WTC11 (cell line): ENCODE measurements at places on chromosomes 1 and 21.

- DNase-seq: peak; percentile 98
Observed at GRCh38 chr1:203795441-203796235, at the start of the genes ZBED6 and ZC3H11A. ZBED6 (plus strand) TSS chr1:203795623; CDS start chr1:203797523, 1,900 bp downstream. ZC3H11A (plus strand) TSS chr1:203795623; CDS start chr1:203817071, 21,448 bp downstream.

DNA sequence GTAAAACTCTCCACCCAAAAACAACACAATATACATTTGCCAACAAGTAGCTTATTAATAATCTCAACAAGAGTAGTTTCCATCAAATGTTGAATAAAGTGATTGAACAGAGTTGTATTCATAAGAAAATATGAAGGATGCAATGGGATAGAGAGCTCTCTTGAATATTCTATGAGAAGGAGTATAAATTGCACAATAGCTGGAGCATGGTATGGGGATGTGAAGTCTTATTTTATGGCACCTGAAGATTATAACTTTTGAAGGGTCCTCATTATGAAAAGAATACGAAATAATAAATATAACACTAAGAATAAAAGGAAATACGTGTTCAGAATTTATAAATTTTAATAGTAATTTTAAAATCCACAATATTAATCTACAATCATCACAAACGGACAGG is 1415.1 kb downstream of the KCNT2 start:
- no peak for DNase-seq

GRCh38 chr1:55215194-55216021 is at the start of gene USP24:
USP24 (minus strand) TSS chr1:55215364; CDS start chr1:55215113, 251 bp downstream.
- DNase-seq: peak; percentile 80

- no peak for DNase-seq
Observed at GRCh38 chr1:109148987-109149561, 35.2 kb downstream of the ELAPOR1 start.

GRCh38 chr1:190144650-190145049 is 333.0 kb downstream of the BRINP3 start:
- no peak for DNase-seq

- DNase-seq: no peak
Observed at GRCh38 chr1:69195136-69195535, 372.6 kb upstream of the LRRC7 start.

DNA sequence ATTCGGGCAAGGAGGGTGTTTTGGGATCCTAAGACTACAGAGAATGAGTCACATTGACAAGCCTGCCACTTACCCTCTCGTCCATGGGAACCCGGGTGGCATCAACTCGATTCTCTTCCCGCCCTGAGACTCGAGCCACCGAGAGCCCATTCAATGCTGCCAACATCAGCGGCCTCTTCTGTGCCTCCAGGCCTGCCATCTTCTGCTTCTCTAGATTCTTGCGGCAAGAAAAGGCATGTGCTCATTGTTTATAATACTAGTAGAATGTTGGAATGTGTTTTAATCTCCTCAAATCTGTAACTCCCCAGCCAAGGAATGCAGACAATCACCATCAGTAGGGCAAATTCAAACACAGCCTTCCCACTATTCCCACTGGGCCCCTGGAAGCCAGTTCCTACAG is 96.9 kb downstream of the SMYD2 start:
- DNase-seq: no peak

DNA sequence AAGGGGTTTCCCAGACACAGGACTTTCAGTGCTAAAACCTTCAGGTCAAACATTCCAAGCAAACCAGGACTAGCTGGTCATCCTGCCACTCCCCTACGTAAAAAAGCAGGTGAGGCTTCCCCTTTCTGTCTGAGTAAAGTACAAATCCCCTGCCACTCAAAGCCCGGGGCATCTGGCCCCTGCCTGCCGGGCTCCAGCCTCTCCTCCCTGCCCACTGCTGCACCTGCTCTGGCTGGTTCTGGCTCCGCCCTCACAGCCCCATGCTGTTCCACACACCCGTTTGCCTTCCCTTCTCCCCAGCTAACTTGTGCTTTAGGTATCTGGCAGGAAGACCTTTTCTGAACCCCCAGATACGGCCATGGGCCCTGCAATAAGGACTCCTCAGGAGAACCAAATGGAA is 23.3 kb upstream of the S100A7 start:
- DNase-seq: peak; percentile 60

GRCh38 chr21:45638707-45639106 is 4.8 kb upstream of the PCBP3 start:
- no peak for DNase-seq

GRCh38 chr1:1406101-1406820 is 832 bp downstream of the MRPL20 start:
- DNase-seq: no peak

- no peak for DNase-seq
Observed at GRCh38 chr1:28933277-28933676, 18.9 kb downstream of the EPB41 start.

DNA sequence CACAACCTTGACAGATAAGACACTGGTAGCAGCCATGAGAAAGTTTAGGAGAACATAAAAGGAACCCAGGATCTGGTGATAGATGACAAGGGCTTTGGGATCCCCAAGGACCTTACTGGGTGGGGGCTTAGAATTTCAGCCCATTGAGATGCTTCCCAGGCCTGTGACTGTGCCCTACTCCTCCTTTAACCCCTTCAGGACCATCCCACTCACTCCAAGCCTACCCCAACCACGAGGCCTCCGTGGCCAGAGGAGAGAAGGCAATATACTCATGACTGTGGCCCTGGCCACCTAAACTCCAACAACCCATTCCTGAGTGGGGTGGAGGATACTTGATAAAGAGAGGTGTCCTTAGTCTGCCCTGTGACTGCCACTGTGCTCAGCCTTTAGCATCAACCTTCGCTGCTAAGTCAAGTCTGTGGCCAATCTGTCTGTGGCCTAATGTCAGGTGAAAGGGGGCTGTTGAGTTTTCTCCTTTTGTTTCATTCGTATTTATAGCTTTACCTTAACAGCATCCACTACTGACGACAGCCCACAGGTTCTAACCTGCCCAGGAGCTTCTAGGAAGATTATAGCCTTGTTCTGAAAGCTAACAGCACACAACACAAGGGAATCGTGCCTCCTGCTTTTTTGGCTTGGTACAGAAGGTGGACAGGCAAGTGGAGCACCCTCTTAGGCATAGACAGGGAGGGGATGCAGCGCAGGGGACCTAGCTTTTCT is 16.9 kb upstream of the BCAR3 start:
- no peak for DNase-seq

DNA sequence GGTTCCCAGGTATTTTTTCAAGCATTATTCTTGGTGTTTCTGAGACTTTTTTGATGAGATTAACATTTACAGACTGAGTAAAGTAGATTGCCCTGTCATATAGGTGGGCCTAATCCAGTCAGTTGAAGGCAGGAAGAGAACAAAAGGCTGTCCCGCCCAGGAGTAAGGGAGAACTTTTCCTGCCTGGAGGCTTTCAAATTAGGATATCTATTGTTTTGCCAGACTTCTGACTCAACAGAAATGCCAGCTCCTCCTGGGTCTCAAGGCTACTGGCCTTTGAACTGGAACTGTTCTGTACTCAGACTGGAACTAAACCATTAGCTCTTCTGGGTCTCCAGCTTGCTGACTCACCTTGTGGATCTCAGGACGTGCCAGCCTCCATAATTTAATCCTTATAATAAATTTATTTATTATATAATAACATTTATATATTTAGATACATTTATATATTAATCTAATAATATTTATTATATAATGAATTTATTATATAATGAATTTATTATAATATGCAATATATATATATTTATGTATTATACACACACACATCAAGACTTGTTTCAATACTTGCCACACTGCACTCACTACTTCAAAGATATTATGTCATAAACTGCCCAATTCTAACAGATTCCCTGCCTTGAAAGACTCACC is 510.8 kb upstream of the B3GALT2 start:
- DNase-seq: peak; percentile 13

DNA sequence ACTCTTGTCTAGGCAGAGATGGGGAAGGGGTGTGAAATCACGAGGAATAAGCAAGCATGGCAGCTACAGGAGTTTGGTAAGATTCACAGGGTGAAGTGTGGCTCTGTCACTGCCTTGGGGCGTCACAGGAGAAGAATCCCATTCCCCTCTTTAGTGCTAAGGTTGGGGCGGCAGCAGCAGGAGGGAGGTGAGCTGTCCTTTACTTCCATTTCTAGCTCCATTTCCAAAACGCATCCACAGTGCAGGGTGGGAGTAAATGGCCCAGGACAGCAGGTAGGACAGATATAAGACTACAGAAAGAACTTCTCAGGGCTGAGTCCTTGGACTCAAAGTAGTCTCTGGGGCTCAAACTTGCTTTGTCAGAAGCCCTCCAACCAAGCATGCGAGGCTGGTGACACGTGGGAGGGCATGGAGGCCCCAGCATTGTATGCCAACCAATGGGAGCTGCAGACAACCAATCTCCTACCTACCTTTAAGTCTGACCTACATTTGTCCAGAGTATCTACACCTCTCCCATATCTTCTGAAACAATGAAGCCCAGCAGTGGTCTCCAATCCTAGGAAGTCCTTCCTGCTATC is 8.5 kb downstream of the MEF2D start:
- no peak for DNase-seq

DNA sequence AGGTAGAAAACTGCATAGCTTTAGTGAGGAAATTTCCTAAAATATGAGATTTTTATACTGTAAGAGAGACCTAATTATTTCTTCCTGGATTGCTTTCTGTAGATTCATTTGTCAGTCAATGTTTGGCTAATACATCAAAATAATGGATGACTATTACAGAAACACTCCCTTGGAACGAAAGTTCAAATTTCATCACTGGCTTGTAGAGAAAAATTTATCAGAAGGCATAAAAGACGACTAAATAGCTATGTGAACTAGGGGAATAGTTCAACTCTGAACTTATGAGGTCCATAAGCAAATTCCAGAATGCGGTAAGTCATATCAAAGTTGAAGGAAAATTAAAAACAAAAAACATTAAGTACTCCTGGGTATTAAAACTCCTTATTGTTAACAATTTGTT is 36.0 kb downstream of the WNT2B start:
- DNase-seq: no peak

GRCh38 chr1:94093996-94094395 is 27.0 kb downstream of the ABCA4 start:
- DNase-seq: no peak

GRCh38 chr1:233197940-233198339 is 97.6 kb downstream of the PCNX2 start:
- no peak for DNase-seq

GRCh38 chr1:246095443-246095842 is 411.6 kb downstream of the SMYD3 start:
- DNase-seq: no peak

DNA sequence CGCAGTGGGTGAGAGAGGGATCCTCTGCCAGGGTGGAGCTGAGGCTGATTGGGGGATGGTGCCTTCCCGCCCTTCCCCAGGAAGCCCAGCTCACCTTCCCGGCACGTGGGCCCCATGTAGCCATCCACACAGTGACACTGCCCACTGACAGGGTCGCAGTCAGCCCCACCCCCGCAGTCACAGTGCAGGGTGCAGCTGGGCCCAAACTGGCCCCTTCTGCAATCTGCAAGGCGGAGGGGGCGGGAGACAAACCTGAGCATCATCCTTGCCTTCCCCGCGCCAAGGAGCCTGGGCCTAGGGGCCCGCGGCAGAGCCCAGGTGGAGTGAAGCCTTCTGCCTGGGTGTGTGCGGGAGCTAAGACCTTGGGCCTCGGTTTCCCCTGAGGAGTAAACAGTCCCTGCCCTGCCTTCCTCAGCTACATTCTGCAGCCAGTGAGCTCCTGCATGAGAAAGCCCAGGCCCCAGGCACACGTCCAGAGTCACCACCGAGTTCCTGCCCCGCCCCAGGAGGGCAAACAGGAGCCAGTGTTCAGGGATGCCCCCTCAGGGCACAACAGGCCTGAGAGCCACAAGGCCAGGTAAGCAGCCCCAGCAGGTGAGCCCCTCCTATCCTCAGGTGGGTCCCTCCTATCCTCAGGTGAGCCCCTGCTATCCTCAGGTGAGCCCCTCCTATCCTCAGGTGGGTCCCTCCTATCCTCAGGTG is 38.2 kb downstream of the ARHGEF16 start:
- DNase-seq: no peak

GRCh38 chr1:9181990-9182783 is 52.4 kb upstream of the H6PD start:
- peak; percentile 56 for DNase-seq

DNA sequence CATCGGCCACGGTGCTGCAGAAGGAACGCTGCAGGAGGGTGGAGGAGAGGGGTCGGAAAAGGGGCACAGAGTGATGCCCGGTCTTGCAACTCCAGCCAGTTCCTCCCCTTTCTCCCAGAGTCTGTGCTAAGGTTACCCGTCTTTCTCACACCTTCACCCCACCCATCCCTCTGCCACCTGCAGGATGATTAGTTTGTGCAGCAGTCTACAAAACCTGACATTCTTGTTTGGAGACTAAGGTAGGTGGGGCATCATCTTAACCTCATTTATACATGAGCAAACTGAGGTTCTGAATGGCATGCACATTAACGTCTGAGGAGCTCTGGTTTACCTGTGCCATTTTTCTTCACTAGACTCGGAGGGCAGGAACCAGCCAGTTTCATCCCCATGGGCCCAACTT is 232.3 kb downstream of the GRIK3 start:
- DNase-seq: no peak

DNA sequence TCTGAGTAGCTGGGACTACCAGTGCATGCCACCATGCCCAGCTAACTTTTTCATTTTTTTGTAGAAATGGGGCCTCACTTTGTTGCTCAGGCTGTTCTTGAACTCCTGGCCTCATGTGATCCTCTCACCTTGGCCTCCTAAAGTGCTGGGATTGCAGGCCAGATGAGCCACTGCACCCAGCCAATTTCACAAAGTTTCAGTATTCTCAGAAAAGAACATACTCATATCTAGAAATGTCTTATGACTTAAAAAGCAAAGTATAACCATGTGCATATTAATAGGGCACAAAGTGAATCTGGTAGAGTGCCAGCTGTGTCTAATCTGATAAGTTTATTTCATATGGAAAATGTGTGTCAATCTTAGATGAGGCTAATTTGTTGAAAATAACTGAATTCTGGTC is 87.5 kb upstream of the CACYBP start:
- no peak for DNase-seq

DNA sequence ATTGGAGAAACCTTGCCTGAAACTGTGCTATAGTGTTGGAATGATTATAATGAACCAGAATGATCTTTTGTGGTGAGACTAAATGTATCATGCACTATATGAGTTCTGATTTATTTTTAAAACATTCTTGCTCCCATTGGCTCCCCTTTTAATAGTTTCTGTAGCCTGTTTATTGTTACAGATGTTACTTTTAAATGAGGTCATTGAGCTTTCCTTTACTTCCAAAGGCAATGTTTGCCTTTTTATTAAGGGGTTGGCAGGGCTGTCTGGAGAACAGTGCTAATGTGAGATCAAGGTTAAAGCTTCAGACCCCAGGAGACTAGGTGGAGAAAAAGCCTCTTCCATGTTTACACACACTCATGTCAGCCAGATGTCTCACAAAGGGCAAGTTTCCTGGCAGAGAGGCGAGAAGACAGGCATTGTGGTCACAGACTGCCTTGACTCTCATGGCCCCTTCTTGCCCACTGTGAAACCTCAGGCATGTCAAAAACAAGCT is 120.6 kb upstream of the RAVER2 start:
- DNase-seq: no peak
